ENCODE measurements at places on chromosomes 1 and 21. TPM values are rescaled to one million over a fixed set of nuclear protein-coding genes. Genes with fewer than 3 reads are reported as not detected.

DNA sequence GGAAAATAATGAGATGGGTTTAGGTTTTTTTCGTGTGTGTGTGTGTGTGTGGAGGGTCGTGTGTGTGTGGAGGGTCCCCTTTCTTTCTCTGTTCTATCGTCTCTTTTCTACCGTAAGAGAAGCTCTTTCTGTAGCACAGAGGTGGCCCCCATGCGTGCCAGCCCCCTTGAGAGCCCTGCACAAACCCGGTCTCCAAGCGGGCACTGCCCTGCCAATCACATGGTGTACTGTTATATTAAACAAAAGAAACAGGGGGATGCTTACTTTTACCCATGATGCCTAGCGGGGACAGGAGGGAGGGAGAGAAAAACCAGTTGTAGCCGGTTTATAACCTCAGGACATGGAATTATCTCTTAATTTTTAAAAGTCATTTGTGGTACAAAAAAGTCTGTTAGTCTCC lies 41.0 kb downstream of the GATAD2B start:
- H3K4me3 ChIP-seq, result no peak overlapping the region
- H3K27ac ChIP-seq, result no peak overlapping the region
- peaks cover 6% of the 10 kb centered on the region for H3K4me1 ChIP-seq
- no peaks in the 10 kb centered on the region for H3K27me3 ChIP-seq
- no peaks in the 10 kb centered on the region for H3K36me3 ChIP-seq

DNA sequence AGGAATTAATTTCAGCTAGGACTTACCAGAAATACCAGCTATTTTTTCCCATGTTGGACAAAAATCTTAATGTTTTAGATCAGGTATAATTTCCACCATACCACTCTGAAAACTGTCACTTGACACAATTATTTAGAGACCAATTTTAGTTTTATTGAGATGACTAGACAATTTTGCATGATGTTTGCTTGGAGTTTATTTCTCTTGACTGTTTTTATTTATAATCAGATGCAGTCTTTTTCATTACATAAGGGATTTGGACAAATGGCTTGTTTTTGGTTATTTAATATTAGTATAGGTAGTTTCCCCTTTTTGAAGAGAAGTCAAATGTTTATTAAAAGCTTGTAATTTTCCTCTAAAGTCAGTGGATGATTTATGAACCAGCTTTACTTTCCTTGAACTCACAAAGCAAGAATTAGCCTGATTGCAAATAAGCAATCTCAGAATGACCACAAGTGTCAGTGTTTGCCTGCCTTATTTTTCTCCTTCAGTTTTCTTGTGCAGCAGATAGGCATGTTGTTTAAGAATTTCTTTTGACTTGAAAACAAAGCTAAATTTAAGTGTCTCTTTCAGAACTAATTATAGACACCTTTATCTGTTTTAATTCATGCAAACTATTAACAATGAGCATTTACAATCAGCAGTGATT lies 3.8 kb upstream of the B3GALT2 start:
- no peaks in the 10 kb centered on the region for H3K27me3 ChIP-seq
- peaks cover 57% of the 10 kb centered on the region for H3K4me1 ChIP-seq
- peak overlapping the region; percentile 79 for H3K27ac ChIP-seq
- H3K36me3 ChIP-seq, result peaks cover 10% of the 10 kb centered on the region

DNA sequence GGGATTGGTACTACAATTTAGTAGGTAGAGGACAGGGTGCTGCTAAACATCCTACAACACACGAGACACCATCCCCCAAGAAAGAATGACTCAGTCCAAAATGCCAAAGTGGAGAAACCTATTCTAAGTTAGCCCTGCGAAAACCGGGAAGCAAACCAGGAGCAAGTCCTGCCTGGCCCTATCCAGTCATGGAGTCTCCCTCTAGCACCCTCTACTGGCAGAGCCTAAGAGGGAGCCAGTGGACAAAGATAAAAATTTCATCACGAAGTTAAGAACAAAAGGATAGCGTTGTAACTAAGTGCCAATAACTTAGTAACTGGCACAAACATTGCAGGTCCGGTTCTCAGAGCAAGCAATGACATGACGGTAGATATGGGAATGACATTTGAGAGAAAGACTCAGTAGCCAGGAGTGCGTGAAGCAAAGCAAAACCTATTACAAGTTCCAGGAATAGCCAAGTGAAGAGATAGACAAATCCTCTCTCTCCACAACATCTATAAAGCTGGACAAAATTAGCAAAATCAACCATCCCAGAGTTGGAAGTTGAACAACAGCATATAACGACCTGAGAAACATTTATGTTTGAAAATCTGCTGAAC lies 383.5 kb downstream of the OMA1 start:
- no peak overlapping the region for H3K27ac ChIP-seq
- no peaks in the 10 kb centered on the region for H3K36me3 ChIP-seq
- H3K4me3 ChIP-seq, result no peak overlapping the region
- no peak for DNase-seq
- H3K4me1 ChIP-seq, result no peaks in the 10 kb centered on the region
- H3K27me3 ChIP-seq, result no peaks in the 10 kb centered on the region

GRCh38 chr1:213994888-213995287 lies 7.1 kb downstream of the PROX1 start:
- H3K4me1 ChIP-seq, result no peaks in the 10 kb centered on the region
- no peak for DNase-seq
- no peak overlapping the region for H3K4me3 ChIP-seq
- H3K27me3 ChIP-seq, result peaks cover 42% of the 10 kb centered on the region

- no peak for DNase-seq
- no peak overlapping the region for H3K4me3 ChIP-seq
- no peak overlapping the region for H3K27ac ChIP-seq
- no peaks in the 10 kb centered on the region for H3K36me3 ChIP-seq
- peaks cover 64% of the 10 kb centered on the region for H3K4me1 ChIP-seq
Observed at GRCh38 chr1:41479000-41479807, 5.3 kb downstream of the EDN2 start.

DNA sequence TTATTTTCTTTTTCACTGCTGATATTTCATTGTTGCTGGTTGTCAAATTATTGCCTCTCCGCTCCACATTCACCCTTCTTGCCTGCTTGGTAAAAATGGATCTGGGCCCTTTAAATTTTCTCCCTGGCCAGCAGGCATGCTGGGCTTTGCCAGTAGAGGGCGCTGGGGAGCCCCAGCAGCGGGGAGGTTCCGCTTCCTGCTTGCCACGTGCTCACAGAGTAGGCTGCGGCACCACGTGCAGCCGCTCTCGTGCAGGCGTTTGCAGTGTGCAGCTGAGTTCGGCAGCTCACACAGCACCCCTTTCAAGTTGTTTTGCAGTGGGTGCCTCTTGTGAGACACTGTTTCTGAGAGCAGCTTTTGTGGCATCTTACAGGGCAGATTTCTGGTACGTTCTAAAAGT lies at the start of gene ACTL8:
TSS of gene ACTL8 (plus strand) at position 214 of the 400 bp plus-strand sequence. CDS start 67,676 bp downstream, outside the sequence.
- H3K27me3 ChIP-seq, result peaks cover 7% of the 10 kb centered on the region
- no peak for DNase-seq
- no peak within 1 kb of the TSS for H3K27ac ChIP-seq
- H3K36me3 ChIP-seq, result no peaks in the 10 kb centered on the region
- H3K4me3 ChIP-seq, result no peak within 1 kb of the TSS

SPATA21 gene
- total RNA-seq, result not detected

PTPN7 gene
- not detected for total RNA-seq

- H3K27ac ChIP-seq, result no peak overlapping the region
- no peaks in the 10 kb centered on the region for H3K4me1 ChIP-seq
- H3K27me3 ChIP-seq, result peaks cover 23% of the 10 kb centered on the region
Observed at GRCh38 chr1:20449735-20450311, 36.2 kb downstream of the CAMK2N1 start.

RGS13 gene
- total RNA-seq, result not detected

DNA sequence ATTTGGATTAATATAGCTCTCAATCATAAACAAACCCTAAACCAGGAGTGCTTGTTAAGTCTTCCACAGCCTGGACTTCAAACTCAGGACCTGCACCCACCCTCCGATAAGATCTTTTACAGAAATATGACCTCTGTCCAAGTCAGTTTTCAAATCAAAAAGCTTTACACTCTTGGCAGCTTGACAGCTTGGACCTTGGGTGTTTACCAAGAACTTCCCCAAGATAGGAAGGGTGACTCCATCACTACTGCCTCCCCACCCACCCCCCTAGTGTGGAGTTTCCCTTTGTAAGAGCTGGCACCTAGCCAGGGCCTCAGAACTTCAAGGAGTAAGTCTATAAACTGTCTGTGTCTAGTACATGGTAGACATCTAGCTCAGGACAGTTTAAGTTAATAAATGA lies 9.6 kb downstream of the BCAR3 start:
- H3K27me3 ChIP-seq, result no peaks in the 10 kb centered on the region
- H3K36me3 ChIP-seq, result peaks cover 1% of the 10 kb centered on the region
- DNase-seq, result no peak
- peaks cover 38% of the 10 kb centered on the region for H3K4me1 ChIP-seq

DNA sequence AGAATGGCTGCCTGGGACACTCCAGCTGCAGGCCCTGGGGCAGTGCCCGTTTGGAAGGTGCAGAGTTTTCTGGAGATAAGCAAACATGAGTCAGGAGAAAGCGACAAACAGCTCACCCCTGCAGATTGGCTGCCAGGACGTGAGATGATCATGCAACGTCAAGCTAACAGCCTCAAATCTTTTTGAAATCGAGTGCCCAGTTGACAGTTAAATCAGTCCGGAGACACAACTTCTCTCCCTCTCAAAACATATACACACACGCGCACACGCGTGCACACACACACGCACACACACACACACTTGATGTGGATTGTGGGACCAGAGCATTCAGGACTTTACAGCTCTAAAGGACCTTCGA lies 49.4 kb downstream of the TENT5C start:
- no peaks in the 10 kb centered on the region for H3K27me3 ChIP-seq
- no peak overlapping the region for H3K4me3 ChIP-seq
- H3K4me1 ChIP-seq, result peaks cover 3% of the 10 kb centered on the region
- no peak overlapping the region for H3K27ac ChIP-seq
- DNase-seq, result no peak
- no peaks in the 10 kb centered on the region for H3K36me3 ChIP-seq

- no peaks in the 10 kb centered on the region for H3K27me3 ChIP-seq
- DNase-seq, result no peak
- H3K4me1 ChIP-seq, result peaks cover 8% of the 10 kb centered on the region
- H3K27ac ChIP-seq, result no peak overlapping the region
- H3K36me3 ChIP-seq, result peaks cover 2% of the 10 kb centered on the region
Observed at GRCh38 chr1:232579958-232580941, 49.7 kb downstream of the SIPA1L2 start.

DNA sequence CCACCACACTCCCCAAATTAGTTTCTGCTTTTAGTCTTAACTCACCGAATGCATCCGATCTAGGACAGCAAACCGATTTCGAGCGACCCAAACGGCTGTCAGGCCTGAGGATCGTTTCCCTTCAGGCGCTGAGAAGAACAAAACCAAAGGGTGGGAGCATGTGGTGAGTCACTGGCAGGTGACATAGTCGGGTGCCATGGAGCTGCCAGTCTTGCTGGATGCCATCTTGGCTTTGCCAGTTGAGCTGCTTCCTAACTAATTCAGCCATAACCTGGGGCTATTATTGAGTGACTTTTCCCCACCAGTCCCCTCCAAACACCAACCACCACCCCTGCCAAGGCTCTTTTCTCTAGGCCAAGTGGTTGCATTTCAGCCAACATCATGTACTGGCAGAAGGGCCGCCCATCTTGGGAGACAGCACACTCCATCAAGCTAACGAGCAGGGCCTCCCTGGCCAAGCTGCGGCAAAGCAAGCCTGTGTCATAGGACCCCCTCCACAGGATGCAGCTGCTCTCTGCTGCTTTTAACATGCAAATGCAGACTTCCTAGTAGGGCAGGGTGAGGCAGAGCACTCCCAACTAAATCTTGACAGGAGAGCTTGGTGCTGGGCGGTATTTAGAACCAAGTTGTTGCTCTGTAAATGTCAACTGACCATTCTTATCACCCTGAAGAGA lies 22.3 kb upstream of the PEX19 start:
- no peaks in the 10 kb centered on the region for H3K27me3 ChIP-seq
- H3K4me1 ChIP-seq, result peaks cover 2% of the 10 kb centered on the region
- no peak overlapping the region for H3K27ac ChIP-seq
- H3K4me3 ChIP-seq, result no peak overlapping the region

GSTM5 gene
- total RNA-seq, result not detected
